Astrocyte (in vitro differentiated cells and primary cell): ENCODE measurements at places on chromosomes 5 and 9. TPM values are rescaled to one million over a fixed set of nuclear protein-coding genes. Genes with fewer than 3 reads are reported as not detected.

The CTXN3 gene
- total RNA-seq = not detected in 2 replicates

DNA sequence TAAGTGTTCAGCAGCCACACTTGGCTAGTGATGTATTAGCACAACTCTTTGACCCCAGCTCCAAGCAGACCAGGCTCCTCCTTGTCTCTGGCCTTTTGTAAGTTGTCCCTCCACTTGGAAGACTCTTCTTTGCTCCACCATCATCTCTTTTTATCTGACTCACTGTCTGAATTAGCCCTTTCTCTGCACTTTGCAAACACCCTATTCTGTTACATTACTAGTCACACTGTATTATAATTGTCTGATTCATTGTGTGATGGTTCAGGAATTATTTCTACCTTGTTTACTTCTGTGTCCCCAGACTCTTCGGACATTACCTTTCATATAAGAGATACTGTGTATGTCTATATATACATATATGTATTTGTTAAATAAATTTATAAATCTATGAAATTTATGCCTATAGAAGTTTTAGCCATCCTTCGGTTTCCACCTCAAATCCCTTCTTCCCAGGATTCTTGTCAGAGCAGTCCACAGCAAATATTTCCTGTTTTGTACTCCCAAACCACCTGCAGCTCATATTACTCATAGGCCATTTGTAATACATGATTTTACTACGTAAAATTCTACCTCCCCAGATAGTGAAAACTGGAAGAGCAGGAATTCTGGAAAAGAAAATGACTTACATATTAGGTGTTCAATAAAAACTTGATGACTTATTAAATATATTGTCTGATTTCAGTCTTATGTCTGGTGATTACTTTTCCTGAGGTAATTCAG, 69.0 kb downstream of the MTAP start:
- peak; percentile 23 for DNase-seq
- H3K4me1 ChIP-seq = peaks cover 13% of the 10 kb centered on the region
- H3K4me3 ChIP-seq = no peak overlapping the region

DNA sequence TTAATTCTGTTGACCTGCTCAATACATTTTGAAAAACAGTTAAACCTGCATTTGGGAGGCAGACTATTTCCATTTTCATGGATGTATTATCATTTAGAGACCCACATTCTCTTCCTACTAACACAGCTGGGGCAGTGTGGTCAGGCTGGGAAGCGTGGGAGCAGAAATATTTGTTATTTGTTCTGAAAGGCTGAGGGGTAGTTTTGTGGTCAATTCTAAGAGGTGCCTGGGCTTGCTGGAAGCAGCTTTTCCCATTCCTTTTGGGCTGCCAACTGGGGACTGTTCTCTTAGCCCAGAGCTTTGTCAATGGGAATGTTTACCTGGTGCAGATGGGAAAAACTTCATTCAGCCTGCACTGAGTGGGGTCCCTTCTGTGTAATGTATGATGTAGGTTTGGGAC, 171.4 kb upstream of the DAP start:
- no peaks in the 10 kb centered on the region for H3K36me3 ChIP-seq
- DNase-seq = peak; percentile 63
- H3K4me3 ChIP-seq = no peak overlapping the region
- H3K4me1 ChIP-seq = no peaks in the 10 kb centered on the region
- no peak overlapping the region for H3K27ac ChIP-seq

DNA sequence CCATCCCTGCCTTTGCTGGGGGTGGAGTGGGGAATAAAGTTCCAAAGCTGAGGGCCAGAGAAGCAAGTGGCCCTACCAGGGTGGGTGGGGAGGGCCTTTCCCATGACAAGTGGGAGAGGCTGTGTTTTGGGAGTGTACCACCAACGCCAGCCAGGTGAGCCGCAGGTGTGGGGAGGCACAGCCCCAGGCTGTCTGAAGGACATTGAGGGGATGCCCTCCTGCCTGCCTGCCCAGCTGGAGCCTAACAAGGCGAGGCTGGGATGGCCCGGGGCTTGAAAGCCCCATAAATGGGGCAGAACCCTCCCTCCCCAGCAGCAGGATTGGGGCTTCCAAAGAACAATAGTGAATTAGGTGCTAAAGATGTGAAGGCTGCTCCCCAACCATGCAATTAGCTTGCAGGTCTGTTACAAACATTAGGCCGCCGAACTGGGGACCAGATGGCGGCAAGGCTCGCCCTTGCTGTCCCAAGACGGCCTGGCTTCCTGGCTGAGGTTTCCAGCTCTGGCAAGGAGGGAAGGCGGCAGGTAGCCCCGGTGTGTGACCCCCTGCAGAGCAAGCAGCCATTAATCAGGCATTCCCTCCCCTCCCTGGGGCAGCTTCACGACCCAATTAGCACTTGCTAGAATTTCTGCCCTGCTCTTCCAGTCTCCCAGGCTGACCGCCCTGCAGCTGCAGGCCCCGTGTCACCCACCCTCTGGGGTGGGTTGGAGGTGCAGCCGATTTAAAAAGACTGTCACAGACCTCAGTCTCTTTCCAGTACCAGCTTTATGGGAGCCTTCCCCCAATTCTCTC, 42.9 kb downstream of the FGF18 start:
- no peak overlapping the region for H3K27ac ChIP-seq
- no peaks in the 10 kb centered on the region for H3K36me3 ChIP-seq
- no peaks in the 10 kb centered on the region for H3K4me1 ChIP-seq
- DNase-seq = no peak
- H3K4me3 ChIP-seq = no peak overlapping the region
- H3K27me3 ChIP-seq = peaks cover 3% of the 10 kb centered on the region

GRCh38 chr5:85952680-85953079, 665.1 kb upstream of the COX7C start:
- H3K36me3 ChIP-seq = no peaks in the 10 kb centered on the region
- no peaks in the 10 kb centered on the region for H3K27me3 ChIP-seq
- no peak overlapping the region for H3K27ac ChIP-seq
- DNase-seq = no peak

GRCh38 chr5:174409070-174409469, 315.3 kb upstream of the MSX2 start:
- no peaks in the 10 kb centered on the region for H3K36me3 ChIP-seq
- no peak for DNase-seq
- H3K4me3 ChIP-seq = no peak overlapping the region
- H3K27me3 ChIP-seq = no peaks in the 10 kb centered on the region

DNA sequence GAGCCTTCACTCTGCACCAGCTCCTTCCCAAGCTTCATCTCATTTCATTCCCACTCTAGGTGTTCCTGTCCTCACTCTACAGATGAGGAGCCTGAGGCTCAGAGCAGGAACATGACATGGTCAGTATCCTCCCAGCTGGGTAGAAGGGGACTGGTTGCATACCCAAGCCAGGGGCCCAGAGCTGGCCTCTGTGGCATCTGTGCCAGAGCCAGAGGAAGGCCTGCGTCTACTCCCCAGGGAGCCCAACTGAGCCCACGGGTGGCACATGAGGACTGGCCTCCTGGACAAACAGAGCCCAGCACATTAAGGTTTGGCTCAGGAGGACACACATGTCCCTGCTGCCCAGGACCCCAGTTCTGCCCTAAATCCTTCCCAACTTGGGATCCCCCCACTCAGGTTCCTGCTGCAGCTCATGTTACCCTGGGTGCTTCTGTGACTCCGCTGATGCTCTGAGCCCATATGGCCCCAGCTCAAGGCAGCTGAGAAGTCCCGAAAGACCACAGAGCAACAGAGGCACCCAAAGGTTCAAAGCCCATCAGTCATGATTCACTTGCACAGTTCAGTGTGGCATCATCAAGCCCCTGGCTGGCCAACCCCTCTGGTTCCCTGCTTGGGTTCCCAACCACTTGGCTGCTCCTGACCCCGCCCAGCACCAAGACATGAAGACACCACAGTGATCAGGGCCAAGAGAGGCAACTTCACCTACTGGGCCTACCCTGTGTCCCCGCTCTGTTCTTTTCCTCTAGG, 8.5 kb upstream of the NEURL1B start:
- no peak overlapping the region for H3K4me3 ChIP-seq
- no peaks in the 10 kb centered on the region for H3K36me3 ChIP-seq
- H3K27me3 ChIP-seq = peaks cover 12% of the 10 kb centered on the region
- no peaks in the 10 kb centered on the region for H3K4me1 ChIP-seq
- no peak for DNase-seq
- H3K27ac ChIP-seq = no peak overlapping the region
